ENCODE measurements at places on chromosomes 2 and 18. TPM values are rescaled to one million over a fixed set of nuclear protein-coding genes. Genes with fewer than 3 reads are reported as not detected.

Gene VWC2L
- not detected for total RNA-seq

Gene CKAP2L
- total RNA-seq: 48.1 TPM

Gene PRKRA
- 62.6 TPM for total RNA-seq

Gene CRYBA2
- total RNA-seq: 1.3 TPM

Gene FARSB
- total RNA-seq: 72.1 TPM

Gene HMSD
- 58.1 TPM for total RNA-seq

Gene POTEC
- not detected for total RNA-seq

Gene TUBB8B
- 0.77 TPM for total RNA-seq

Gene CIB4
- not detected for total RNA-seq

GRCh38 chr2:68764041-68764805 is 29.6 kb downstream of the ARHGAP25 start:
- DNase-seq: no peak

- DNase-seq: no peak
These were observed 97.5 kb upstream of the FSHR start for GRCh38 chr2:49251766-49252165.

GRCh38 chr18:28204154-28204553 is 27.2 kb upstream of the CDH2 start:
- DNase-seq: peak; percentile 45

GRCh38 chr2:98530114-98530513 is 78.2 kb downstream of the COA5 start:
- peak; percentile 60 for DNase-seq

GRCh38 chr2:96304606-96305005 is 740 bp downstream of the SNRNP200 start:
- DNase-seq: no peak

- peak; percentile 59 for DNase-seq
These were observed 317.6 kb downstream of the TNS1 start for GRCh38 chr2:217685255-217685605.

- DNase-seq: no peak
These were observed 48.0 kb downstream of the EFEMP1 start for GRCh38 chr2:55875434-55876135.

- no peak for DNase-seq
These were observed 540.6 kb downstream of the STK39 start for GRCh38 chr2:167706800-167707199.

DNA sequence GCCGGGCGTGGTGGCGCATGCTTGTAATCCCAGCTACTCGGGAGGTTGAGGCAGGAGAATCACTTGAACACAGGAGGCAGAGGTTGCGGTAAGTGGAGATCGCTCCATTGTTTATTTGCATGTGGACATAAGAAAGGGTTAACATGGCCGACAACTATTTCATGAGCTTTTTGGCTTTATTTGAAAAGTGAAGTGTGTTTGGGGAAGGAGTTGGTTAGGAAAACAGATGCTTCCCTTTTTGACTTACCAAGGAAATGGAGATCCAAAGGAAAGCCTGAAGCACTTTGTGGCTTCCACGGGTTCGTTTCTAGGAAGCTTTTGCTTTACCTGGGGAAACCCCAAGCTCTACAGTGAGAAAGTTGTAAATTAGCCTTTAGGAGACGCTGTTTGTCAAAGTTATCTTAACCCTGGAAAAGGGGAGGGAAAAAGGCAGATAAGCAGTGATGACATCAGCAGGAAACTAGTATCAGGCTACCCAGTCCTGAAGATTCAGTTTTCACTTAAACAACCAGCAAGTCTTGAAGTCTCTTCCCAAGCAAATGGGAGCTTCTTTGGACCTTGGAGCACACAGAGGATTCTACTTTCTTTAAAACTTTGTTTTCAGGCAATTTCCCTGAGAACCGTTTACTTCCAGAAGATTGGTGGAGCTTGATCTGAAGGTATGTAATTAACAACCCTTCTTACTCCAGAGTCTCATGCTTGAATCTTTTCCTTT is at the start of gene CASP10:
CASP10 (plus strand) TSS at position 492 of the 715 bp plus-strand sequence. CDS start 2,637 bp downstream, outside the sequence.
- peak; percentile 57 for DNase-seq

DNA sequence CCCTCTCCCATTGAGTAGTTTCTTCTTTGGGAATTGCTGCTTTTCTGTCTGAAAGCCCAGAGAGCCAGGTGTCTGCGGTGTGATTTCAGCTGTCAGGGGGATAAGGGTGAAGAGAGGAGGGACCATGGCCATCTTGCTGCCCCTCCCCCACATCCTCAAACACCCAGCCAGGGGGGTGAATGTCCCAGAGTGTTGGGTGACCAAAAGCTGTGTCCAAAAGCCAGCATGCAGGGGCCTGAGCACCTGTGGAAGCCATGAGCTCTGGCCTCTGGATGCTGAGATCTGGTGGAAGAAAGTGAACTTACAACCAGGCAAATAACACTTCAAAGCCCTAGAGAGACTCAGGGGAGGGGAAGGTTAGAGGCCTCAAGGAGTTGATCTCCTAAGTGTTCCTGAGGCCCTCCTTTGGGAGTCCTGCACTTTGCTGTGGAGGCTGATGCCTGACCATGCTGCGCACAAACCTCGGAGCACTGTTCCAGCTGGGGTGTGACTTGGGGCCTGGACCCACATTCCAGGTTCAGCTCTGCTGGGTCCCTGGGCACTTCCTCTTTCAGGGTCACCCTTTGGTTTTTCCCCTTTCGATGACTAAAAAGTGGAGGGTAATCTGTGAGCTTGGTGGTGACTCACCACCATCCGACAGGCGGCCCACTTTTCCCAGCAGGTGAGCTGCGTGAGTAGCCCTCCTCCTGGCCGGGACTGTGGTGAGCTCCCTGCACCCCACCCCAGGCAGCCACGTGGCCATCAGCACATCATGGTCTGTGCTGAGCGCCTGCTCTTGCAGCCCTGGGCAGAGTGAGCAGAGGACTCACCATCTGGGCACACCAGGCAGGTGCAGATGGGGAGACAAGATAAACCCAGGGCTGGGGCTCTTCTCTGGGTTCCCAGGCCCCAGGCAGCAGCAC is 66.8 kb upstream of the FOSL2 start:
- DNase-seq: no peak

DNA sequence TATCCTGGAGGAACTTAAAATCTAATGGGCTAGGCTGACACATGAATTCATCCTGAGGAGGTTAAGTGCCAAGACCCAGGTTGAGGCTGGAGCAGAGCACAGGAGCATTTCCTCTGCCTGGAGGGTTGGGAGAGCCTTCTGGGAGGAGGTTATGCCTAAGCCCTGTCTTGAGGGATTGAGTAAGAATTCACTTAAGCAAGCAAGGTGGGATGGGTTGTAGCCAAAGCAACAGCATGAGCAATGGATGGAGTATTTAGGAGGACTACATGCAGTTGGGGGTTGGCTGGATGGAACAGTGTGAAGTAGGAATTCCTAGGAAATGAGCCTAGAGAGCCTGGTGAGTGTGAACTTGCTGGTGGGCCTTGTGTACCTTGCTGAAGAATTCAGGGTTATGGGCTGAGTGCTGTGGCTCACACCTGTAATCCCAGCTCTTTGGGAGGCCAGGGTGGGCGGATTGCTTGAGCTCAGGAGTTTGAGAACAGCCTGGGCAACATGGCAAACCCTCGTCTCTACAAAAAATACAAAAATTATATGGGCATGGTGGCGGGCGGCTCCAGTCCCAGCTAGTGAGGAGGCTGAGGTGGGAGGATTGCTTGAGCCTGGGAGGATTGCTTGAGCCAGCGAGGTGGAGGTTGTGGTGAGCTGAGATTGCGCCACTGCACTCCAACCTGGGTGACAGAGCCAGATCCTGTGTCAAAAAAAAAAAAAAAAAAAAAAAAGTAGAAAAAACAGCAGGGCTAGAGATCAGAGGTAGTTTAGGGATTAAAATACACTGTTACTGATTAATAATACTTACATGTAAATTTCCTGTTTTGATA is 22.2 kb downstream of the TANC1 start:
- DNase-seq: no peak

DNA sequence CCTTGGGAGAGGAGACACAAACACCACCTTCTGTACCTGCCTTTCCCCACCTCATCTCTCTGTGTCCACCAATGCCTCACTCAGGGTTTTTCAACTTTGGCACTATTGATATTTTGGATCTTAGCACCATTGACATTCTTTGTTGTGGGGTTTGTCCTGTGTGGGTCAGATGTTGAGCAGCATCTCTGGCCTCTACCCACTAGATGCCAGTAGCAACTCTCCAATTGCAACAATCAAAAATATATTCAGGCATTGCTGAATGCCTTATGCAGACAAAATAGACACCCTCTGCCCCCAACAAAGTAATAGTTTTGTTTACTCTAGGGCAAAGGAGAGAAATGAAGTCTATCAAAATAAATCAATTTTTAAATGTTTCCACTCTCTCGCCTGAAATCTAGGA is 1384.3 kb upstream of the NXPH2 start:
- no peak for DNase-seq

DNA sequence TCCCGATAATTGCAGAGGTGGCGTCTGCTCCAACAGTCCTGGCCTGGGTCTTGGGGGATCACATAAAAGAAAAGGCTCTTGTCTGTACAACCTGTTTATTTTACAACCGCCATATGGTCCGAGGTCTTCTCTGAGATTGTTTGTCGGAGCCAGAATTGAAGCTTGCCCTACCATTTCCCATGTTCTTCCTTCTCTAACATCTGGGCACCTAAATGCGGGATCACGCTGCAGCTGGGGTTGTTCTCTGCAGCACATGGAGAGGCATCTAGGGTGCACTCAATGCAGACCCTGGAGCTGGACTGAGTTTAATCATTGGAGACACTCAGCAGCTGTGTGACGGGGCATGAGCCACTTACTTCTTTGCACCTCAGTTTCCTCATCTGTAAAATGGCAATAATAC is 107.7 kb downstream of the ACKR3 start:
- DNase-seq: no peak

DNA sequence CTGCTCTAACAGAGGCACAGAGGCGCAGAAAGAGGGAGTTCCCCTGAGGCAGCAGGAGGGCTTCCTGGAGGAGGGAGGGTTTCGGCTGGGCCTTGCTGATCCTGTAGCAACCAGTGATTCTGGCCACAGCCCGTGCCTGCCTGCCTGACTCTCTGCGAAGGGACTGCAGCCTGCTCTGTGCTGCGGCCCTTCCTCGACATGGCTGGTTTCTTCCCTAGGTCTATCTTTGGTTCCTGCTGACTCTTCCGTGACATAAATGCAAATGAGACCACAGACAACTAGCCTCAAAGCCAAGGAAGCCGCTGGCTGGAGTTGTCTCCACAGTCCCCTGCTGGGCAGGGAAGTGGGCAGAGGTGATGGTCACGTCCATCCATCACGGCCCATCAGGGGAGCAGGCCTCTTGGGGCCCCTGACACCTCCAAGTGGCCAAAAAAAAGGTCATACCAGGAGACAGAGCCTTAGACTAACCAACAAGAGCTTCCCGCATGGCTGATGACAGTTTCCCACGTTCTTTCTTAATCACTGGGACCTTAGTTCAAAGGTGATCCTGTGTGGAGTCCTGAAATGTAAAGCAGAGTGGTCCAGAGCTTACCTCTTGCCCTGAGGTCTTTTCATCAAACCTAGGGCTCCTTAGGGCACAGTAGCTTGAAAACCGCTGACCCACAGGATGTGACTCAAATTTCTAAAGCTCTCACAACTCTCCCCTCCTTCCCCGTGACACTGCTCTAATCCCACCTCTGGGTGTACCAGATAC is 55.3 kb downstream of the HS1BP3 start:
- DNase-seq: no peak

Data from A673 (cell line).